ENCODE measurements at places on chromosomes 2 and 18.
A peak's percentile ranks its signal among the peaks of the same experiment; 100 is the strongest.

DNA sequence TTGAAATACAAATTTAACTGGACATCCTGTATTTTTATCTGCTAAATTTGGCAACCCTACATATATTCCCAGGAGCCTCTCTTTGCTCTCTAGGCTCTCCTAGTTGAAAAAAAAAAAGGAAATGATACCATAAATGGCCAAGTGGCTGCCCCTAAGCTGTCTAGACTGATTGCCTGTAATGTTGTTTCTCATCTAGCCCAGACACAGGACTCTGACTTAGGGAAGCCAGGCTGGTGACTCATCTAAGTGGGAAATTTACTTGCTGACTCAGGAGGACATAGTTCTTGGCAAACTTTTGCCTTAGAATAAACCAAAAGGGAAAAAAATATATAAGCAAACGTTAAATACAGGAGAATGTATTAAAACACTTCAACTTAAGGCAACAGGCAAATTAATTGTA lies 14.6 kb upstream of the ITGAV start:
- DNase-seq = peak; percentile 96

DNA sequence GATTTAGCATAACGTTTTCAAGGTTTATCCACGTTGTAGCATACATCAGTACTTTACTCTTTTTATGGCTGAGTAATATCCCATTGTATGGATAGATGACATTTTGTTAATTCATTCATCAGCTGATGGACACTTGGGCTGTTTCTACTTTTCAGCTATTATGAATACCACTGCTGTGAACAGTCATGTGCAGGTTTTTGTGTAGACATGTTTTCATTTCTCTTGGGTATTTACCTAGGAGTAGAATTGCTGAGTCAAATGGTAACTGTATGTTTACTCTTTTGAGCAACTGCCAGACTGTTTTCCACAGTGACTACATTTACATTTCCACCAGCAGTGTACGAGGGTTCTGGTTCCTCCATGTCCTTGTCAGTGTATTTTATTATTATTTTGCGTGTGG lies 33.9 kb downstream of the COX7A2L start:
- no peak for DNase-seq

DNA sequence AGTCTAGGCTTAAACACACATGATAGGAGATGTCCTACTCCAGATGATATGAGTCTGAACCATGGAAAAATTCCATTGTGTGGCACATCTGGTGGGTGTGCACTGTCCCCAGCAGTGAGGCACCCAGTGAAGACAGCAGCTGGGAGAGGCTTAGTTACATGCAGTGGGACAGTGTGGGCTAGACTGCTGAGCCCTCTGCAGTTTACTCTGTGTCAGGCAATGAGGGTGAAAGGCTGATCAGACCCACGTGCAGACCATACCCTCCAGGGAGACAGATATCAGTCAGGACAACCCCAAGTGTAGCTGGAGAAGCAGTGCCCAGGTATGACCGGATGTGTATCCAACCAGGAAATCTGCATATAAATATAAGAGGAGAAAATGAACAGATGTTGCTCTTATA lies 13.4 kb downstream of the IL37 start:
- no peak for DNase-seq

DNA sequence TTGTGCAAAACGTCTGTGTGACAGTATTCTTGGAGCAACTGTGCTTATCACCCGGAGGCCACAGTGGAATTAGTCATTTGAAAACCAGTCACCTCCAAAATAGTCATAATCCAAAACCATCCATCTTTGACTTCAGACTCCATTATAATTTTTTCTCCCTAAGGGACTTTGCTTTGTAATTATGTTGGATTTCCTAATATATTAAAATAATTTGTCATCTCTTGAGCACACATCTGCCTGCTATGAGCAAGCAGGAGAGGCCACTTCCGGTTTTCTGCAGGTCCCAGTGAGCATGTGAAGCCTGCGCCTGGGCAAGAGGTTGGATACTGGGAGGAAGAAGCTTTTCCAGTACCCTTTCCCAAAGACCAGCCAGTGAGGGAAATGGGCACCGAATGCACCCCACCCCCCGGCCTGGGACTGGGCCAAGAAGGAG lies 57.7 kb downstream of the ODC1 start:
- no peak for DNase-seq

DNA sequence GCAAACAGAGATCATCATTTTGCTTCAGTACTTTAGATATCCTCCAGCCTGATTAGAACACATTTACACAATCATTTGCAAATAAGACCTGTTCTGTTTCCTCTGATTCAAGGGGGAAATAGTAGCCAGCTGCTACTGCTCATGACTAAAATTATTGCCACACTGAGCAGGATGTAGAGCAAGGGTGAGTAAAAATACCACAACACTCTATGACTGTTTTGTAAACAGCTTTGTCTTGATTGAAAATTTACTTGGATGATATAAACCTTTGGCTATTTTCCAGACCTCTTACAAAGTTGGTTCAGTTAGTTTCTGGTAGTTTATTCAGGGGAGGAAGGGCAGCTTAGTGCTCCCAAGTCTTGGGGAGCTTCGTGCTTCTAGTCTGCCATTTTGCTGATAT lies 286.4 kb upstream of the CNTNAP5 start:
- DNase-seq = no peak

DNA sequence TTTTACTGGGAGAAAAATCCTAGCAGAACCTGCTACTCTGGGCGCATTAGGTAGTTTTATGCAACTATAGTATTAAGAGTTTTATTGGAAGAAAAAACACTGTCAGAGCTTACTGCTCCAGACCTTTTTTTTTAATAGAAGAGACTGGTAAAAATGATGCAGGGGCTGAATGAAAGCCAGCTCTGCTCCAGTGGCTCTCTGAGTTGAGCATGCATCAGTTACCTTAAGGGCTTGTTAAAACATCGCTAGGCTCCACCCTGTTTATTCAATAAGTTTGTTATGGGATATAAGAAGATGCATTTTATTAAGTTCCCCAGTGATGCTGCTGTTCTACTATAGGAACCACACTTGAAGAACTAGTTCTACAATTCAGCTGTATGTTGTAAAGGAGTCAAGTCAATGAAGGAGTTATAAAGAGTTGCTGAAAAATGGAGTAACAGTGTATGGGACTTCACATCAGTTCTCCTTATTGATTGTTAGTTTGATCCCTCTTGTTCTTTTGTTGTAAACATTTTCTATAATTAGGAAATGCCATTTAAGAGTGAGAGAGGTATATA lies 13.2 kb downstream of the SNRPG start:
- DNase-seq = no peak

DNA sequence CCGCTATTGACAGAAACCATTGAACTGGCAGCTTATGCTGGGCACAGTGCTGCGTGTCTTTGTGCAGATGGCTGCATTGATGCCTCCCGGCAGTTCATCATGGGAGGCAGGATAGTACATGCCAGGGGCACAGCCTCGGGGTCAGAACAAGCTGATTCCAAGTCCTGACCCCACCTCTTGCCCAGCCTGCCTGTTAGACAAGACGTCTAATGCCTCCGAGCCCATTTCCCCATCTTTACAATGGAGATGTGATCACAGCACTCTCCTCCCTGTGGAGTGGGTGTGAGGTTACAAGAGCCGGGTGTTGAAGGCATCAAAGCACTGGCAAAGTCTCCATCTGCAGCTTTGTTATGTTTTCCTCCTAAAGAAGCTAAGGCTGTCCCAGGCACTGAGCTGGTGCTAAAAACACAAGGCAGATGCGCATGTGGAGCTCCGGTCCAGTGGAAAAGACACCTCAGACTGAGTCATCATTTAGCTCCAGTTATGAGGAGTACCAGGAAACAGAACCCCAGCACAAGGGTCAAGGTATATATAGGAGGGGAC lies 125.7 kb upstream of the EPAS1 start:
- DNase-seq = peak; percentile 83

- no peak for DNase-seq
Observed at GRCh38 chr18:51153659-51154371, 43.7 kb downstream of the MEX3C start.

GRCh38 chr2:237257471-237257951 lies 156.5 kb downstream of the COL6A3 start:
- peak; percentile 41 for DNase-seq

DNA sequence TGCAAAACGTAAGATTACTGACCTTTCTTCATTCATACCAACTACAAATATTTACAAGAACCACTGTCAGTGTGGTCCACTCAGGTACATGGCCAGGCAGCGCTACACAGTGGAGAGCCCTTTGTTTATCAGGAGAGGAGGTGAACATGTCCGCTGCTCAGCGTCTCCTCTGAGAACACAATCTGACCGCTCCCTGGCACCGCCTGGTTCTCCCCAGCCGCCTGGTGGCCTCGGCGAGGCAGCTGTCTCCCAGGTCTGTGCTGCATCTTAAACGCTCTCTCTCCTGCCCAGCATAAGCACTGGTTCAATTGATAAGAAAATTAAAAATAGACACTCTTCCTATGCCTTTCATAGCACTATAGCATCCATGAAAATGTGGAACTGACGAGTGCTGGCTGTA lies 146.8 kb upstream of the PXDN start:
- DNase-seq = no peak

DNA sequence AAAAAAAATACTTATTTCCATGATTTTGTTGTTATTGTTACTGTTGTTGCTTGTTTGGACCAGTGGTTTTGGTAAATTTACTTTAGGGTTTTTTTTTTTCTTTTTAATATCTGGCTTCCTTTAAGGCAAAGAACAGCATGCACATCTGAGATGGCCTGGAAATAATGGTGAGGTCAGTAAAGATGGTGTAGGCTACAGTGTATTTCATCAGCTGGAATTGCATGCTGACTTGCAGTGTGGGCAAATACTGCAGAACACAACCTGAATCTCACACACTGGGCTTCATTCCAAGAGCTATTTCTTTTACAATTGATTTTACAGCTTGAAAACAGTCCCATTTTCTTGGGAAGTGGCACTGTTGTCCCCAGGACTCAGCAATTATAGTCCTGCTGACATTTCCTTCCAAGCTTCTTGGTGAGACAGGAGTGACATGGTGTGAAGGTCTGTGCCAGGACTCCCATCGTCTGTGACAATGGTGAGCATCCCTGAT lies 376.1 kb upstream of the SOX11 start:
- no peak for DNase-seq

- DNase-seq = no peak
Observed at GRCh38 chr2:236934656-236935055, 151.0 kb upstream of the COPS8 start.

- DNase-seq = peak; percentile 27
Observed at GRCh38 chr2:238914648-238915015, 66.7 kb downstream of the TWIST2 start.

GRCh38 chr2:199991691-199992090 lies 36.3 kb downstream of the MAIP1 start:
- DNase-seq = no peak

All from Daoy (cell line).